ENCODE measurements at places on chromosomes 7 and 10. TPM values are rescaled to one million over a fixed set of nuclear protein-coding genes. Genes with fewer than 3 reads are reported as not detected.
A peak's percentile ranks its signal among the peaks of the same experiment; 100 is the strongest.

The EN2 gene
- 0.15 TPM for total RNA-seq

The AGAP5 gene
- 5.2 TPM for total RNA-seq

The LRGUK gene
- total RNA-seq, result 0.20 TPM

The FAM20C gene
- 35.0 TPM for total RNA-seq

The CLRN3 gene
- not detected for total RNA-seq

The PRSS1 gene
- not detected for total RNA-seq

The STRIP2 gene
- 1.2 TPM for total RNA-seq

- no peaks in the 10 kb centered on the region for H3K27me3 ChIP-seq
- peak overlapping the region; percentile 79 for H3K27ac ChIP-seq
- H3K4me1 ChIP-seq, result peaks cover 27% of the 10 kb centered on the region
- no peaks in the 10 kb centered on the region for H3K36me3 ChIP-seq
Observed at GRCh38 chr10:119370111-119370741, 162.9 kb downstream of the GRK5 start.

GRCh38 chr7:50266635-50267386 is 37.7 kb upstream of the IKZF1 start:
- no peak for DNase-seq
- no peaks in the 10 kb centered on the region for H3K36me3 ChIP-seq
- no peak overlapping the region for H3K4me3 ChIP-seq
- no peak overlapping the region for H3K27ac ChIP-seq

GRCh38 chr7:108046952-108047506 is 44.1 kb upstream of the LAMB1 start:
- H3K4me1 ChIP-seq, result peaks cover 35% of the 10 kb centered on the region
- H3K36me3 ChIP-seq, result no peaks in the 10 kb centered on the region
- DNase-seq, result no peak
- no peaks in the 10 kb centered on the region for H3K27me3 ChIP-seq

- no peak for DNase-seq
- H3K36me3 ChIP-seq, result no peaks in the 10 kb centered on the region
- no peaks in the 10 kb centered on the region for H3K4me1 ChIP-seq
- no peak overlapping the region for H3K27ac ChIP-seq
Observed at GRCh38 chr7:142806022-142806356, 35.2 kb downstream of the PRSS2 start.

- H3K4me1 ChIP-seq, result peaks cover 60% of the 10 kb centered on the region
- no peaks in the 10 kb centered on the region for H3K27me3 ChIP-seq
- H3K27ac ChIP-seq, result peak overlapping the region; percentile 89
- DNase-seq, result no peak
Observed at GRCh38 chr7:55127622-55128081, 108.8 kb downstream of the EGFR start.

DNA sequence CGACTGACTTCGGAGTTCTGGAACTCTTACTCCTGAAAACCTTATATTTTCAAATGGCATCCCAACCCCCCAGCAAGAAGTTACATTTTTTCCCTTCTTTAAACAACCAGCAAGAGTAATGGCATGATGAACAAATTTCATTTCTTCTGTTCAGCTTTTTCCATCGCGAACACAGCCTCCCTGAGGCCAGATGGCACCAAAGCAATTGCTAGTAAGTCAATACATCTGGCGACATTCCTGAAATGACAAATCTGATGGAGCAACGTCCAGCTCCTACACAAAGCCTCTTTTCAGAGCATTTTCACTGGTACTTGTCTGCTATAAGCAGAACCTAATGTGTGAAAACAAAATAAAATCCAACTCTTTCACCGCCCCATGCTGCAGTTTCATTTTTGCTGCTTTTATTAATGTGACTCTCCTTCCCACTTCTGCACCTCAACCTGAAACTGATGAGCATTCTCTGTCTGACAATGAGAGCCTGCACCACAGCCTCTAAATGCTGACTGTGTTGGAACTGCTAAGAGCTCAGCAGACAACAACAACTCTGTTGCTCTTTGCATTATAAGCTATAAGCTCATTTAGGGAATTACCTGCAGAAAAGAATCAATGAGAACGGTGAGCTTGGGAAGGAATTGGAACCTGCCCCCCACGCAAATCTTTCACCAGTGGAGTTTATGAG is 229.8 kb downstream of the FGFR2 start:
- DNase-seq, result no peak
- H3K4me1 ChIP-seq, result peaks cover 7% of the 10 kb centered on the region
- H3K27me3 ChIP-seq, result peaks cover 1% of the 10 kb centered on the region
- H3K36me3 ChIP-seq, result no peaks in the 10 kb centered on the region
- no peak overlapping the region for H3K4me3 ChIP-seq

- H3K4me1 ChIP-seq, result no peaks in the 10 kb centered on the region
- DNase-seq, result no peak
- no peak overlapping the region for H3K27ac ChIP-seq
- no peaks in the 10 kb centered on the region for H3K36me3 ChIP-seq
Observed at GRCh38 chr10:124232686-124233545, 139.5 kb upstream of the CHST15 start.

GRCh38 chr7:17058568-17058967 is 176.8 kb upstream of the AGR3 start:
- H3K4me3 ChIP-seq, result no peak overlapping the region
- no peaks in the 10 kb centered on the region for H3K36me3 ChIP-seq
- H3K4me1 ChIP-seq, result peaks cover 24% of the 10 kb centered on the region

- H3K27me3 ChIP-seq, result peaks cover 24% of the 10 kb centered on the region
- no peaks in the 10 kb centered on the region for H3K4me1 ChIP-seq
- H3K36me3 ChIP-seq, result no peaks in the 10 kb centered on the region
- H3K4me3 ChIP-seq, result no peak overlapping the region
Observed at GRCh38 chr7:150926066-150926465, 52.1 kb downstream of the KCNH2 start.

DNA sequence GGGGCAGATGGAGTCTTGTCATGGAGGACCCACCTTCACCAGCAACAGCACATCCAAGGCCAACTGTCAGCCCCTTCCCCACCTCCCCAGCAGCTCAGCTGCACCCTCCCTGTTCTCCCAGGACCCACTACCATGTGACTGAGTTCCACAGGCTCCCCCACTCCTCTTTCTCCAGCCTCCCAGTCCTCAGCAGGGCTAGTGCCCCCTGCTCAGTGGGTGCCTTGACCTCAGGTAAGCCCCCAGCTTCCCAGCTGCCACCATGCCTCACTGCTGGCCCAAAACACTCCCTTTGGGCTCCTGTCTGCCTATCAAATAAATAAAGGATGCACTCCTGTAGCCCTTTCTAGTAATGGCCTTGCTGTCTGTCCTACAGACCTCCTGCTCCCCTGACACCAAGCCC is 174.4 kb downstream of the SLIT1 start:
- H3K36me3 ChIP-seq, result peaks cover 3% of the 10 kb centered on the region
- H3K4me3 ChIP-seq, result no peak overlapping the region
- H3K27ac ChIP-seq, result no peak overlapping the region
- DNase-seq, result no peak

DNA sequence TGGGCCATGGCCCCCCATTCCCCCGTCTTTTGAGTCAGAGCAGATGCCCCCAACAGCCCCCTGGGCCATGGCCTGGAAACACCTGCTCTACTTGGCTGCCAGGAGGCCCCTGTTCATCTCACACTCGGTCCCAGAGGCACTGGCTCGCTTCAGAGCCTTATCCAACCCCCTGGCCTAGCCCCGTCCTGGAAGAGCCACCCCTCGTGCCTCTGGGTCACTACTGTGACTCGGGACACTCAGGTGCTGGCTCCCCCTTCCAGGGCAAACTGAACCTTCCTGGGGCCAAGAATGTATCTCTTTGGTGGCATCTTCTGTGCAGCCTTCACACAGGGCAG is 7.0 kb downstream of the POLR2J start:
- DNase-seq, result peak; percentile 77
- H3K27ac ChIP-seq, result no peak overlapping the region
- H3K4me3 ChIP-seq, result no peak overlapping the region
- no peaks in the 10 kb centered on the region for H3K4me1 ChIP-seq
- no peaks in the 10 kb centered on the region for H3K27me3 ChIP-seq
